ENCODE measurements at places on chromosomes 5 and 9.

DNA sequence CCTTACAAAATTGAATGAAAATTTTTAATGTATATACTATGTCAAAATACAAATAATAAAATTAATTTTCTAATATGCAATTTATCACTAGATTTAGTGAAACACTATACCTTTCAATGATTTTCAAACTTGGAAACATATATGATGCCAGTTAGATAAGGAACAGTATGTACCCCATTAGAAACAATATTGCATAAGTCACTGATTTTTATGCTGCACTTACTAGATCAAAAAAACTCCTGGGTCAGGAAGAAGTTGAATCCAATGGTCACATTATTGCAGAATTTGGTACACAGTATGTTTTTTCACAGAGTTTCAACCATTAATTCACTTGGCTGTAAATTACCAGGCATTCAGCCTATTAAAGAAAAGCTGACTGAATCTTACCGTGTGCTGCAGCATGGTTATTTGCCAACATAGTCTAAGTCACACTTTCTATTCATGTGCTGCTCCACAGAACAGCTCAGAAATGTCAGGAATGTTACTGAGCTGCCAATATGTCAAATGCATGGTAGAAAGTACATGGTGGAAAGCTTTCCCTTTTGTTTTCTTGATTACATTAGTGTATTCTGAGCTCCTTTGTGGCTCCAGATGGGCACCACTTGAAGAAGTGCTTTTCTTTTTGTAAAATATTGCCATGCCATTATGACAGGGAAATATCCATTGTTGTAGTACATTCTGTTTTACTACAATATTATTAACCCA, 9.9 kb upstream of the PRR16 start:
- DNase-seq: no peak

DNA sequence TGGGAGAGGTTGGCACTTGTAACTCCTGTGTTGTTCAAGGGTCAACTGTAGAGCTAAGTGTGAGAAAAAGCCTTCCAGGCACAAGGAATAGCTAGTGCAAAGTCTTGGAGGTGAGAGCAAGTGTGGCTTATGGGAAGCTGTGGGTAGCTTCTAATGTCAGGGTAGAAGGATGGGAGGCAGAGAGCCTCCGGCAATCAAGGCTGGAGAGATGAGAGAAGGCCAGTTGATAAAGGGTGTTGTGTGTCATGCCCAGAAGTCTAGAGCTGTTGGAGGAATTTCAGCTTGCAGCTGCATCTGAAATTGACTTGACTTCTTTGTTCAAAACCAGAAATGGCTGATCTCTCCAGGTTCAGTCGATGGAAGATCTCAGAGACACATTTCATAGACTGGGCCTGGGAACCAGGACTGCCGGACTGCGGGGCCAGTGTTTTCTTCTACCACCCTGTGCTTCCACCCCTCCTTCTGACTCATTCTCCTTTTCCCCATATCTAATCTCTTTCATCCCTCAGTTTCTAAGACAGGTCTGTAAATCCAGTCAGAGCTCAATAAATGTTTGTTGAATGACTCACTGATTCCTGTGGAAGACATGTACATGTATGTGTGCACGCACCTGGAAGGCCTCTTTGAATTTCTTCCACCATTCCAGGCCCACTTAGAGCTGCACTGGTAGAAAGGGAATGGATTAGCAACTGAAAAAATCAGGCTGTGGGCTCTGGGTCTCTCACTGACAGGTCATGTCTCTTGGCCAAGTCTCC, 67.8 kb upstream of the KLF4 start:
- no peak for DNase-seq

- no peak for DNase-seq
Observed at GRCh38 chr9:134618833-134619447, 22.7 kb upstream of the COL5A1 start.

- DNase-seq: peak; percentile 44
Observed at GRCh38 chr9:137053944-137054931, at the start of gene ENTPD2. TSS of gene ENTPD2 (minus strand) at chr9:137054061. CDS start at chr9:137053997, 64 bp downstream.

DNA sequence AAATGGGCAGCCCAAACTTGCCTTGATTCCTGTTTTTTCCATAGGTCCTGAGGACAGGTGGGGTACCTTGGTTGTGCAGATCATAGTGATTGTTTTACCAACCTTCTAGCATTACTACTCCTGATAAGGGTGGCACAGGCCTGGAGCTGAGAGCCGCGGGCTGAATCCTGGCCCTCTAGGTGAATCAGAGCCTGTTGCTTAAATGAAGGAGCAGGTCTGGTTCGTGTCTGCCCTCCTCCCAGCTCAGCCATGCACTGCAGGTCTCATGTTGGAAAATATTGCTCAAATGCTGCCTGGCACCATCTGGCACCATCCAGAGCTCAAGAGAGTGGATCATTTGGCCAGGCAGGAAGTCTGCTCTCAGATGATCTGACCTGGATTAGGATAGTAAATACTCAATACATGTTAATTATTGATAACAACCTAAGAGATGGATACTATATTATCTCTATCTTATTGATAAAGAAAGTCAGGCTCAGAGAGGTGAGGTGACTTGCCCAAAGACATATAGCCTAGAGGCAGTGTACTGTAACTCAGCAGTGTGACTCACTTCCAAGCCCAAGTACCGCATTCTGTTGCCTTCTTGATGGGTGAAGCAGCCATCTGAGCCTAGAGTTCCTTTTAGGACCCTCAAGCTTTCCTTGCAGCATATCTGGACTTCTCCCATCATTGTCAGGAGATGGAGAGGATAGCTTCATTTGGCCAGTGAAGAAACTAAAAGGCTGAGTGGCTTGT, 104.3 kb upstream of the PITX1 start:
- no peak for DNase-seq

- no peak for DNase-seq
Observed at GRCh38 chr5:44952376-44952775, 143.6 kb downstream of the MRPS30 start.

DNA sequence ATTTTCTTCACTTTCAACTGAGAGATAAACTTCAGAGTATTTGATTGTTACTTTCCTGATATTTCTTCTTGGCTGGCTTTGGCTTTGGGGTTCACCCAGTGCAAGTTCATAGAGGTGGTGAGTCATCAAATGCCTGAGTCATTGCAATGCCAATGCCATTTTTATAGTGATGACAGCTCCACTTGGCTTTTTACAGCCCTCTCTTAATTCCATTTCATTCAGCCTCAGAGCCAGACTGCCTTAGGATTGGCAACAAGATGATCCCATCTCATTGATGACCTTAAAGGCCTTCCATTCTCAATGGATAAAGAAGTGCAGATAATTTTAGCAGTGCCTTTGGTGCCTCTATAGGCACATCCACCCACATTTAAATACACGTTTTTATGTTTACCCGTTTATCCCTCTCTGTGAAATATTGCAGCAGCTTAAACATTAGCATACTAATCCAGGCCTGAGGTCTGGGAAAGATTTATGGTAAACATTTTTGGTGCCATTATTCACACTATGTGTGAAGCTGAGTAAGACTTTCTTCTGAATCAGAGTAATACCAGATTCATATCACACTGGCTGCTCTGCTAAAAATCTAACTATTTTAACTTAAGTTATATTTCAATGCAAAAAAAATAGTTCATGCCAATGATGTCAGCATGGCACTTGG, 88.9 kb upstream of the TYRP1 start:
- no peak for DNase-seq

GRCh38 chr5:37966871-37967270, 127.0 kb upstream of the GDNF start:
- DNase-seq: no peak

DNA sequence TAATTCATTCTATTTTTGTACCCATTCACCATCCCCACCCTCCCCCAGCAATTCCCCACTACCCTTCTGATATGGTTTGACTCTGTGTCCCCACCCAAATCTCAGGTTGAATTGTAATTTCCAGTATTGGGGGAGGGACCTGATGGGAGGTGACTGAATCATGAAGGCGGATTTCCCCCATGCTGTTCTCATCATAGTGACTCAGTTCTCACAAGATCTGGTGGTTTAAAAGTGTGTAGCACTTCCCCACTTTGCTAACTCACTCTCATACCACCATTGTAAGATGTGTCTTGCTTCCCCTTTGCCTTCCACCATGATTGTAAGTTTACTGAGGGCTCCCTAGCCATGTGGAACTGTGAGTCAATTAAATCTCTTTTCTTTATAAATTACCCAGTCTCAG, 25.9 kb upstream of the TESK1 start:
- no peak for DNase-seq

GRCh38 chr9:16120231-16120641, 567.4 kb downstream of the CCDC171 start:
- DNase-seq: no peak

DNA sequence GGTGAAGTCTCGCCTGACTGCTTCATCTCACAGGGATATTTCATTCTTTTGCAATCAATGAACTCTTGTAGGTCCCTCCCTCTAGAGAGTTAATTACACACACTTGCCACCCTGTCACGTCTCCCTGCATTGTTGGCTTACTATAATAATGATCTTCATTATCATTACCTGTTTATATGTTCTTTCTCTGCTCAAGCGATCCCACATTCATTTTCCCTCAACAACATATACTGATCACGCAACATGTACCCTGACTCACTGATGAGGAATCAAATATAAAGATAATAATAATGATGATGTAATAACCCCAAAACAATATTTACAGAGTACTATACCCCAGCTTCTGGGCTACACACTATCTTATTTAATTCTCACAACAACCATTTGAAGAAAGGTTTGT, 88.5 kb downstream of the FEM1C start:
- DNase-seq: no peak

- DNase-seq: no peak
Observed at GRCh38 chr5:15007646-15008045, 136.1 kb upstream of the ANKH start.

GRCh38 chr9:115032296-115032695, 85.7 kb downstream of the TNC start:
- DNase-seq: no peak

DNA sequence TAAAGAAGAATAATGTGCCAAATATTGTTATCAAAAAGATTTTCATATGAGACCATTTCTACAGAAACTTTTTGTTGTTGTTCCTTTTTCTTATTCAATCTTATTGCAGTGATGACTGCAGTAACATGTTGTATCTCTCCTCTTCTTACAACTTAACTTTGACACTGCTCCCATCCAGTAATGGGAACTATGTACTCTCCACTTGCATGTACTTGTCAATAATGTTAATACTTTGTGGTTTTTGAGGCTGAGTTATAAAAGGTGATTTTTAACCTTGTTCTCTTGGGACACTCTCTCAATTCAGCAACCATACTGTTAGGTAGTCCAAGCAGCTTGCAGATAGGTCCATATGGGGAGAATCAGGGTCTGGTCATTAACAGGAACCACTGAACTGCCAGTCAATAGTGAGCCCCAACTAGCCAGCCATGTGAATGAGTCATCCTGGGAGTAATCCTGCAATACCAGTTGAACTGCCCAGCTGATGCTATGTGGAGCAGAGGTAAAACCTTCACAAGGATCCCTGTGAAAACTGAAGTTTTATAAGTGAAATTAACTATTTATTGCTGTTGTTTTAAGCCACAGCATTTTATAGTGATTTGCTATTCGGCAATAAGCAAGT, 199.6 kb upstream of the DAB2 start:
- no peak for DNase-seq

GRCh38 chr5:14229734-14230133, 86.6 kb downstream of the TRIO start:
- no peak for DNase-seq

- DNase-seq: no peak
Observed at GRCh38 chr9:111298111-111298510, 31.9 kb downstream of the OR2K2 start.

GRCh38 chr5:175922192-175922885, 45.8 kb downstream of the THOC3 start:
- DNase-seq: no peak

DNA sequence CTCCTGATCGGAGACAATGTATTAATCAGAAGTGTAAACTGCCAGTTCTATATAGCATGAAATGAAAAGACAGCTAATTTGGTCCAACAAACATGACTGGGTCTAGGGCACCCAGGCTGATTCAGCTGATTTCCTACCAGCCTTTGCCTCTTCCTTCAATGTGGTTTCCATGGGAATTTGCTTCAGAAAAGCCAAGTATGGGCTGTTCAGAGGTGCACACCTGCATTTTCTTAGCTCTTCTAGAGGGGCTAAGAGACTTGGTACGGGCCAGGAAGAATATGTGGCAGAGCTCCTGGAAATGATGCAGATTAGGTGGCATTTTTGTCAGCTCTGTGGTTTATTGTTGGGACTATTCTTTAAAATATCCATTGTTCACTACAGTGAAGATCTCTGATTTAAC, 22.4 kb downstream of the IL7R start:
- no peak for DNase-seq

DNA sequence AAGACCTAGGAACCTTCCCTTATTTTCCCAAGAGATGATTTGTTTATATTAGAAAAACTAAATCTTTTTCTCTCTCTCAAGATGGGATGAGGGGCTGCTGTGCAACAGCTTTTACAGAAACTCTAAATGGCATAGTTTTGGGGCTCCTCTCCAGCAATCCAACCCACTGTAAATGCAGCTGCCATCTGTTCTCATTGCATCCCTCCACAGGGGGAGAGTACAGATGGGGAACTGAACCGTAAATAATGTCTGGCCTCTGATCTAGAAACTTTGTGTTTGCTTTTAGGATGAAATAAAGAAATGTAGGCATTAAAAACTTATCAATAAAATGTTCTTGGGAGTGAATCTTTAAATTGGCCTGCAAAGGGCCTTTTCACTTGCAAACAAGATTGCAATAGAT, 291.4 kb downstream of the MCTP1 start:
- no peak for DNase-seq

GRCh38 chr5:143174714-143175398, 228.6 kb downstream of the NR3C1 start:
- DNase-seq: no peak

DNA sequence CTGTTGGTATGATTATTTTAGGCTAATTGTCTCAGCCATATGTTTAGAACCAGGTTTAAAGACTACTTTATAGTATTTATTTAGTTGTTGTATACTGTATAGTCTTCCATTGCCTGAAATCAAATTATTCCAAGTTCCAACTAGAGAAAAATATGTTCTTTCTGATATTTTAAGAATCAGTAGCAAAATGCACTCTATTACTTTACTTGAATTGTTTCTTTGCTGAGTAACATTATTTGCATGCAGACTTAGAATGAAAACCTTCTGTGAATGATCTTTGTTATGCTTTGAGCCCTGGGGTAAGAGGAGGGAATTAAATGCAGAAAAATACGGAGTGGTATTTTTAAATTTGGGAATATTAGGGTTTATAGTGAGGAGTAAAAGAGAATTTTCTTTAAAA, 47.9 kb downstream of the MEGF10 start:
- no peak for DNase-seq

Data from stimulated activated CD8-positive, alpha-beta memory T cell treated with anti-CD3 and anti-CD28 coated beads, Interleukin-15, amount 100 ng/mL, for 4 hours (primary cell).